HepG2 (cell line): ENCODE measurements at places on chromosomes 1 and 21.

DNA sequence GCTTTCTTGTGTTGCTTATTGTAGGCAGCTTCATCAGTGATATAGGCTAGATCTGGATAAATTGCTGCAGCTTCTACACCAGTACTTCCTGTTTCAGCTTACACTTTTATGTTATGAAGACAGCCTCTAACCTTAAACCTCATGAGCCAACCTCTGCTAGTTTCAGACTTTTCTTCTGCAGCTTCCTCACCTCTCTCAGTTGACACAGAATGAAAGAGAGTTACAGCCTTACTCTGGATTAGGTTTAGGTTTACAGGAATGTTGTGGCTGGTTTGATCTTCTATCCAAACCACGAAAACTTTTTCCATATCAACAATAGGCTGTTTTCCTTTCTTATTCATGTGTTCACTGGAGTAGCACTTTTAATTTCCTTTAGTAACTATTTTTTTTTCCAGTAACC is 76.9 kb upstream of the RNPC3 start:
- DNase-seq = no peak

DNA sequence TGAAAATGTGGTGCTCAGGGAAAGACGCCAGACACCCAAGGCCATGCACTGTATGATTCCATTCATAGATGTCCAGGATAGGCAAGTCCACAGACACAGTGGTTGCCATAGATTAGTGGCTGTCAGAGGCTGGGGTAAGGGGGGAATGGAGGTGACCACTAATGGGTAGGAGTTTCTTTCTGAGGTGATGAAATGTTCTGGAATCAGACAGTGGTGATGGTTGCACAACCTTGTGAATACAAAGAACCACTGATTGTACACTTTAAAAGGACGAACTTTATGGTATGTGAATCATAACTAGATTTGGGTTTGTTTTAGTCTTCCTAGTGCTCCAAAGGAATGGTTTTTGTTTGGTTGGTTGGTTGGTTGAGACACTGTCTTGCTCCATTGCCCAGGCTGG is 51.7 kb downstream of the PRAMEF20 start:
- no peak for DNase-seq

DNA sequence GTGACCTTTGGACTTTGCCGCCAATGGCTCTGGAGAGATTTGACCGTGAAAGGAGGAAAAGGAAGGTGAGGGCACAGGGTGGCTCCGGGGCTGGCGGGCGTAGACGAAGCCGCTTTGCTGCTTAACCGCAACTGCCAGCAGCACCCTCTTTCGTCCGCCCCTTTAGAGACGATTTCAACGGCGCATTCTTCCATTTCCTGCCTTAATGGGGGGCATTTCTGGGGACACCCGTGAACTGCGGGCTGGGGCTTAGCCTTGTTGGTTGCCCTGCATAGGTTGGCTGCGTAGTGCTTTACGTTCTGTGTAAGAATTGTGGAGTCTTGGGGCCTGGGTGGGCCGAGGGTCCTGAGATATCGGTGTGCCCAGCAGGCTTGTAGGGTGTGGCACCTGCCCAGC is 6.7 kb upstream of the NPHP4 start:
- DNase-seq = no peak

DNA sequence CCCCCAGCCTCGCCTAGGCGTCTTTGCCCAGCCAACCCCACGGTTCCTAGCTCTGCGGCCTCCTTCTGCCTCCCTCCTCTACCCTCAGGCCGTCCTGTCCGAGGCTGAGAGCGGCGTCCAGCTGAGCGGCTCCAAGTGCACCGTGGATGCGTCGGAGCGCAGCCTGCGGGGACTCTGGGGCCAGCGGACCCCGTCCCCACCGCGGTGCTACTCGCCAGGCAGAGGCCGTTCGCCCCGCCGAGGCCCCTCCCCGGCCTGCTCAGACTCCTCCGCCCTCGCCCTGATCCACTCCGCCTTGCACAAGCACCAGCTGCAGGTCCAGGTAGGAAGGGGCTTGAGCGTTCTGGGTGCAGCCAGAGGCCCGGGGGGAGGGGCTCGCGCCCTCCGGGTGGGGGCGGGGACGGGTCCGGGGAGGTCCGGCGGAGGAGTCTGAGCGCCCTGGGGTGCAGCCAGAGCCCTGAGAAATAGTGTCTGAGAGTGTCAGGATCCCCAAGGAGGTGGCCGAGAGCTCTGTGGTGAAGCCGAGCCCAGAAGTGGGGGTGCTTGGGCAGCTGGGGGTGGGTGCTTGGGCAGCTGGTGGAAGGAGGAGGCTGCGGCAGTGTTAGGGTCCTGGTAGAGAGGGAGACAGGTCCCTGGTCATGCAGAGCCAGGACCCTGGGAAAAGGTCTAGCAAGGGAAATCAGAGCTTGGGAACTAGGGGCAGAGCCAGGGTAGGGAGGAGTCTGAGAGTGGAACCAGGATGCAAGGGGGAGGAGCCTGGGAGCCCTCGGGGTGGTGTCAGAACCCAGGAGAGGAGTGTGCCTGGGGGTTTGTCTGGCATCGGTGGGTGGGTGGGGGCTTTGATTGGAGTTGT is 3.2 kb upstream of the NBPF3 start:
- DNase-seq = no peak

DNA sequence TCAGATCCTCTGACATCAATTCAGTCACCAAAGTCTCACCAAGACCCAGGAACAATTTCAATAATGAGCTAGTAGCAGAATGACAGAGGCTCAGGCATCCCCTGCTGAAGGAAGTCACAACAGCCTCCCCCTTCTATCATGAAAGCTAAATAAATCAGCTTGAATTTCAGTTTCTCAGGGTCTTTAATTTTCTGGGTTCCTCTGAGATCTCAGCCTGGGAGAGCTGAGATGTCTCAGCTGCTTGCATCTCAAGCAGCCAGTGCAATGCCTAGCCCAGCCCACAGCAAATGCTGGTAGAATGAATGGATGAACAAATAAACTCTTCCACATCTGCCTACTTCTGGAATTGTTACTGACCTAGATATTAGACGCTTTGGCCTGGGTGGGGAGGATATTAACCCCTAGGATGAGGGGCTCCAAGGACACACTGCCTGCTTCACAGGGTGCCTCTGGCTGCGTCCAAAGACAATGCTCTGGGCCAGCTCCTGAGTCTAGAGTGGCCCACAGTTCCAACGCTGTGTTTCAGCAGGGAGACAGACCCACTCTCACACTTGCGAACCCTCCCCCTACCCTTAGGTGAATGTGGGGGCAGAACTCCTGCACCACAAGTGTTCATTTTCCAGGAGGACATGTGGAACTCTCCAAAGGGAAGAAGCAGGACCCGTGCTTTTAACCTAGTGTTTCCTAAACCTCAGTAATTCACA is 11.2 kb upstream of the LORICRIN start:
- no peak for DNase-seq

- peak; percentile 90 for DNase-seq
These were observed 18.0 kb upstream of the COX20 start for GRCh38 chr1:244817415-244817894.

DNA sequence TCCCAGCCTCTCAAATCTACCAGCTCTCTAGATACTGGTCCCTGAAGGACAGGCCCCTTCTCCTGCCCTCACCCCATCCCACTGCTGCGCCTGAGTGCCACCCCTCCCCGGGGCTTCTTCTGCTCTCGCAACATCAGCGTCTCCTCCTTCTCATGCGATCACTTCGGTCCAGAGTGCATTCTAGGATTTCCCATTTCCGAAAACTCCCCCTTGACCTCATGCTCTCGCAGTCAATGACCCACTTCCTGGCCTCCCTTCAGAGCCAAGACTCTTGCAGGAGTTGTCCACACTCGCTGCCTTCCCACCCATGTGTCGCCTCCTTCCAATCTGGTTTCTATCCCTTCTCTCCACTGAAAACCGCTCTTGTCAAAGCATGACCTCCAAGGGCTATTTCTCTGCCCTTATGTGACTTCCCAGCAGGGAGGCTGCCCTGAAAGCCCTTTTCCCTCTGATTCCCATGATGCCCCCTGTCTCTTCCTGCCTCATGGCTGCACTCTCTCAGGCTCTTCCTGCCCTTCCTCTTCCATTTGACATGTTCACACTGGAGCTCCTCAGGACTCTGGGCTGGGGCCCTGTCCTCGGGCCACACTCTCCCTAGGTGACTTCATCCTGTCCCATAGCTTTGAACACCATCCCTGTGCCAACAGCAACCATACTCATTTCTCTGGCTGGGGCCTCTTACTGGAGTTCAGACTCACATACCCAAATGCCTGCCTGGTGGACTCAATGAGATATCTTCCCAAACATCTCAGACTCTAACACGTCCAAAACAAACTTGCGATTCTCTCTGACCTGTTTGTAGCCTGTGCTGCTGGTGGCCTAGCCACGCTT is 46.0 kb downstream of the LDLRAD2 start:
- no peak for DNase-seq

- peak; percentile 92 for DNase-seq
These were observed 1.3 kb downstream of the CRYZ start for GRCh38 chr1:74731399-74732052.

DNA sequence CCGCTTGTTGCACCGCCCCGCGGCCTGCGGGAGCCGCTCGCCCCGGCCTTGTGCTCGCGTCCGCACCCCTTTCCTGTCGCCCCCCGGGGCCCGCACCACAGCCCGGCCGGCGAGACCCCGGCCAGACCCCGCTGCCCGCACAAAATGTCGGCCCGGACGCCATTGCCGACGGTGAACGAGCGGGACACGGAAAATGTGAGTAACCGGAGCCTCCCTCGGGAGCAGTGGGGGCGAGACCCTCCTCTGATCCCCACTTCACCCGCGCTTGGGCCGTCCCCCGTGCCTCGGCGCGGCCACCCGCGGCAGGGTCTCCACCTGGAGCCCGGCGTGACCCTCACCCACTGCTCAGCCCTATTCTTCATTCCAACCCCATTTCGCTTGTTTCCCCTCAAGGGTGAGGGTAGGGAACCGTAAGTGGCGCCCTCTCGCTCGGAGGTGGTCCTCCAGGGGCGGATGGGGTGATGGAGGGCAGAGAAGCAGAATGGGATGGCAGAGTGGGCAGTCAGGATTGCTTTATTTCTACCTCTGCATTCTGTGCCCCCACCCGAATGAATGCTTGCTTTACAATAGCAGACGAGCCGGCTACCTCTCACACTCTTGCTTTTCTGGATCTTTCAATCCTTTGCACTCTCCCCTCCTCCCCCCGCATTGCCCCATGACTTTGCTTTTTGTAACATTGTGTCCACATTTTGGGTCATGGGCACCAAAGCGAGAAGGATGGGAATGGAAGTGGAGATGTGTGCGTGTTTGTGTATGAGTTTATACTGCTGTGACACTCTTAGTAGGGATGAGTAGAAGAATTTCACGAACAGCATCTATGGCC is 954 bp downstream of the MARK1 start:
- DNase-seq = no peak

DNA sequence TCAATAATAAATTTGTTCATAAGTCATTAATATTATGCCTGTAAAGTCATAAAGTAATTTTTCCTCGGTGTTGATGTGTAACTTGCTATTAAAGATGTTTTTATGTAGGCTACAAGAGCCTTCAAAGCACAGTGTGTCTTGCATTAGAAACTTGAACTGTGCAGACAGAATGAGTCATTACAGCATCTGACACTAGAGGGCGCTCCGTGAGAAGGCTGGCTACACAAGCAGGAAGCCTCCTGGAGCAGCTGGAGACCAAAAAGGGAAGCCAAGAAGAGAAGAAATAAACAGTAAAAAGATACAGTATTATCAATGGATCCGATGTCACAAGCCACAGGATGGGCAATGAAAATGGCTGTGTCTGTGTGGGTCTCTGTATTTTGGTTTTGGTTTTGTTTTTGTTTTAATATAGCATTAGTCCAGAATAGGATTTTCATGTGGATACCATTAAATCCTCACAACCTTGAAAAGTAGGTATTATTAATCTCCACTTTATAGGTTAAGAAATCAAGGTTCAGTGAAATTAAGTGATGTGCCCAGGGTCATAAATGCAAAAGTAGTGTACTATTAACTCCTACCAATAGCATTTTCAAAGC is 16.1 kb upstream of the LRRC8D start:
- peak; percentile 74 for DNase-seq

DNA sequence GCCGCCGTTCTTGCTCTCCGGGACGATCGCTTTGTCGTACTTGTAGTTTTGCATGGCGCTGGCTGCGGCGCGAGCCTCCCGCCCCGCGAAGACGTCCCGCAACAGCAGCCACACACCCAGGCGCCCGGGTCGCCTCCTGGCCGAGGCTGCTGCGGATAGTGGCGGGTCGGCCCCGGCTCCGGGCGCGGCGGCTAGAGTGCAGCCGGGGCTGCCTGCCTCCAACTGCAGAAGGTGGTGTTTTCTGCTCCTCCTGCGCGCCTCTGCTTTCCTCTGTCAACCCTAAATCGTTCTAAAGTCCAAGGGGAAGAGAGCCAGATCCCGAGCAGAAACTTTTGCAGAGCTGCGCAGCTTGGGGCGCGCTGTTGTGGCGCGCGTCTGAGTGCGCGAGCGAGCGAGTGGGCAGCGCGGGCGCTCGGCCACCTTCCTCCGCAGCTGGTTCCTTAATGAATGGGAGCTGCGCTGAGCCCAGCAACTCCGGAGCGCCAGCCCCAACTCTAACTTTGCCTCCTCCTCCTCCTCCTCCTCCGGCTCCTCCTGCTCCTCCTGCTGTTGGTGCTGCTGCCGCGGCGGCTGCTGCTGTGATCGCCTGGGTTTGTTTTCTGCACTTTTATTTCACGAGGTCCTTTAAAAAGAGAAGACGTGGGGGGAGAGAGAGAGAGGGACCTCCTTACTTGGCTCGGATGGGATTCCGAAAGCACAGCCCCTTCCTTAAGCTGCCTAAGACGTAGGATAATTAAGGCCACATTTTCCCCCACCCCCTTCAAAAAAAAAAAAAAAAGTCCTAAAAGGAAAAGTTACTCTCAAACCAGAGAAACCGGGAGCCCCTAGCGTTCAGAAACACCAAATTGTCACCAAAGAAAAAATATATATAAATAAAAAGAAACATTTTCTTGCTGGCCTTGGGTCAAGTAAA is at the start of gene PLPP3:
TSS of gene PLPP3 (minus strand) at position 601 of the 913 bp plus-strand sequence. CDS start at position 54, 547 bp downstream.
- DNase-seq = peak; percentile 79

DNA sequence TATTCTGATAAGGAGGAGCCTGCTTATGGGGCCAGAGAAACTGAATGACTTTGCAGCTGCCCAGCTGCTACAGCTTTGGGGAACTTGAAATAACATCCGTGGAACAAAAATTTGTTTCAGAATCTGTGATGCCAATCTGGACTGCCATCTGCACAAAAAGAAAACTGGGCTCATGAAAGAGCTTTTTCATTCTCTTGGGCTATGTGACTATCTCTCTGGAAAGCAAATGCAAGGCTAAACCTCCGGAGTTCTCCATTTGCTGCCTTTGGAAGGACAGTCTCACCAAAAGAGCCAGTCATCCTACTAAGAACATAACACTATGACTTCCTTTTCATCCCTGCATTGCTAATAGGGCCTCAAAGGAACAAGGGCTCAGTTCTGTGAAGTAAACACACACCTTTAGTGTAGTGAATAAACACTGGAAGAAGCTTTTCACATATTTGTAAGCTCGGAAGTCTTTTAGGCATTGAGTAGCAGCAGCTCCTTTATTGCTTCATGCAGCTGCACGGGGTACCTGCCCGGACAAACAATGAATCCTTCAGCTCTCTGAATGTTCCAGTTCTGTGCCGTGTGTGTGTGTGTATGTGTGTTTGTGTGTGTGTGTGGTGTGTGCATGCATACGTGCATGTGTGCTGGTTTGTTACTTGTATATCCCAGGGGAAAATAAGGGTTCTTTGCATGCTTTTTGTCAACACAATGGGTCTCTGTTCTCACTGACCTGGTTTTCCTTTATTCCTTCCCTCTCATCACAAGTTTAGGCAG is 255.5 kb upstream of the SGIP1 start:
- no peak for DNase-seq

- no peak for DNase-seq
These were observed at the start of gene IL19 for GRCh38 chr1:206770531-206771337. TSS of gene IL19 (plus strand) at chr1:206770773. CDS start at chr1:206836663, 65,890 bp downstream.

GRCh38 chr1:99858881-99859280 is 8.7 kb downstream of the AGL start:
- DNase-seq = no peak

GRCh38 chr21:17343055-17343454 is 169.8 kb upstream of the CXADR start:
- DNase-seq = peak; percentile 32

- no peak for DNase-seq
These were observed 36.8 kb upstream of the PTBP2 start for GRCh38 chr1:96684744-96685143.
